Occipital lobe (tissue), 3 donors: ENCODE measurements at places on chromosomes 12 and 14. TPM values are rescaled to one million over a fixed set of nuclear protein-coding genes. Genes with fewer than 3 reads are reported as not detected.

The LARP4 gene
- 147 TPM for total RNA-seq

The COL2A1 gene
- total RNA-seq: 0.78 TPM

The PPFIBP1 gene
- 108 TPM for total RNA-seq

The TAS2R50 gene
- total RNA-seq: 12.6 TPM

The ACOT6 gene
- not detected for total RNA-seq
